ENCODE measurements at places on chromosomes 7 and 10.

GRCh38 chr10:91339729-91340128 lies 70.4 kb upstream of the HECTD2 start:
- DNase-seq, result peak; percentile 10

DNA sequence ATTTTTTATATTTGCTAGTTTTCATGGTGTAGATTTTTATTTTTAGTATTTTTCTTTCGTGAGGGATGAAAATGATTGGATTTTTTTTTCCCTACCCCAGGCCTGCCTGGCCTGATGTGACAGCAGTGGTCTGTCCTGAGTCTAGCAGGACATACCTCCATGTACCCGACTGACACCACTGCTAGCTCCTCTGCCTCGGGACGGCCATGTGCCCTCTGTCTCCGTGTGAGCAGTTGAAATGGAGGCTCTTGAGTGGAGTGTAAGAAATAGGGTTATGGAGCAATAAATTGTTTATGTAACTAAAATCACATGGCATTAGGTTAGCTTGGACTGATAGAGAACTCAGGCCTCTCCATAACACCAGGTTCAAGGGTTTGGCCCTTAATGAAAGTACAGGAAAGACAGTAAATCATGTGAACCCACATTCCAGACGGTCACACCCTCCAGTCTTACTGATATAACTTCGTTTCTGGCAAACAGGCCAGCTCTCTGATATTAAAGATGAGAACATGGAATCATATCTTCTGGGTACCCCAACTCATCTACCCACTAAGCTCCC lies 734.1 kb downstream of the KCNMA1 start:
- DNase-seq, result no peak

GRCh38 chr7:16348251-16348650 lies 73.1 kb downstream of the CRPPA start:
- DNase-seq, result no peak

- DNase-seq, result no peak
Measured at GRCh38 chr7:92253251-92253650, 7.5 kb downstream of the ANKIB1 start.

DNA sequence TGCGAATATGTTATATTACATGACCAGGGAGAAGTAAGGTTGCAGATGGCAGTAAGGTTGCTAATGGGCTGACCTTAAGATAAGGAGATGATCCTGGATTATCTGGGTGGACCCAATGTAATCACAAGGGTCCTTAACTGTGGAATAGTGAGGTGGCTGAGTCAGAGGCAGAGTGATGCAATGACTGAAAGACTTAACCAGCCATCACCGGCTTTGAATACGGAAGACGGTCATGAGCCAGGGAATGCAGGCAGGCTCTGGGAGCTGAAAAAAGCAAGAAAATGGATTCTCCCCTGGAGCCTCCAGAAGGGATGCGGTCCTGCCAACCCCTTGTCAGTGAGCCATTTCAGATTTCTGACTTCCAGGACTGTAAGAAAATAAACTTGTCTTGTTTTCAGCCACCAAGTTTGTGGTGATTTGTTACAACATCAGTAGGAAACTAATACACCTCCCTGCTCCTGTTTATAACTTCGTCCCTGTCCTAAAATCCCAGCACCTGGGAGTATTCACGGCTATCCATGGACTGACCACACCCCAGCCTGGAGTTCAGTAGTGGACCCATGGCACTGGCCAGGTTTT lies 4.6 kb upstream of the C10orf95 start:
- DNase-seq, result no peak

DNA sequence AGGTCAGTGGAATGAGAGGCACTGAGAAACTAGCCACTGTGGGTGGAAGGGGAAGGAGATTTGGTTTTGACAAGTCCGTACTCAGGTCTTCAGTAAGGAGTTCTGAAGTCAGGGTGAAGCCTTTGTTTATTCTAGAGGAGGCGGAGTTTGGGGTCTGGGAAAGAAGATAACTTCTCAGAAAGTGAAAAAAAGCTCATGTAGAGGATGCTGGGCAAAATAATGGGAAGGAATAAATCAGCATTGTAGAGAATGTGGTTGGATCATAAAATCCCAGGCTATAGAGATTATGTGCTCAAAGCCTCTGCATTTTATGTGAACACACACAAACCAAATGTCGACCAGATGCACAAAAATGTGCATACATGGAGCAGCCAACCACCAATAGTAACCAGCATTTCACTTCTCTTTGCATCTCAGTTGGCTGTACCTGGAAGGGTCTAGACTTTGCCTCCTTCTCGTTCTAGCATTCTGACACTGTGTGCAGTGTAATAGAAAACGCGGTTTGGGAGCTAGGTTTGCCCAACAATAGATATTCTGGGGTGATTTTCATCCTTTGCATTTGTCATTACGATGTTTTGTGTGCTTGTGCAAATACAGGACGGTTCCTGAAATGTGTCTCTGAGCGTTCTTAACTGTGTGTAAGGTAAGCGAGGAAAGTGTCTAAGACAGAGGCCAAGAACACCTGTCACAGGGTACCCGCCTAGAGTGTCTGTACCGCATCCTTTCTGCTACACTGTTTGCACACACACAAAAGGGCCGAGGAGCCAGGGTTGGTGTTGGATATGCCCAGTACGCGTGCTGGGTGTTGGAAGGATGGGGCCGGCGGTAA lies 603 bp upstream of the HECW1 start:
- no peak for DNase-seq

DNA sequence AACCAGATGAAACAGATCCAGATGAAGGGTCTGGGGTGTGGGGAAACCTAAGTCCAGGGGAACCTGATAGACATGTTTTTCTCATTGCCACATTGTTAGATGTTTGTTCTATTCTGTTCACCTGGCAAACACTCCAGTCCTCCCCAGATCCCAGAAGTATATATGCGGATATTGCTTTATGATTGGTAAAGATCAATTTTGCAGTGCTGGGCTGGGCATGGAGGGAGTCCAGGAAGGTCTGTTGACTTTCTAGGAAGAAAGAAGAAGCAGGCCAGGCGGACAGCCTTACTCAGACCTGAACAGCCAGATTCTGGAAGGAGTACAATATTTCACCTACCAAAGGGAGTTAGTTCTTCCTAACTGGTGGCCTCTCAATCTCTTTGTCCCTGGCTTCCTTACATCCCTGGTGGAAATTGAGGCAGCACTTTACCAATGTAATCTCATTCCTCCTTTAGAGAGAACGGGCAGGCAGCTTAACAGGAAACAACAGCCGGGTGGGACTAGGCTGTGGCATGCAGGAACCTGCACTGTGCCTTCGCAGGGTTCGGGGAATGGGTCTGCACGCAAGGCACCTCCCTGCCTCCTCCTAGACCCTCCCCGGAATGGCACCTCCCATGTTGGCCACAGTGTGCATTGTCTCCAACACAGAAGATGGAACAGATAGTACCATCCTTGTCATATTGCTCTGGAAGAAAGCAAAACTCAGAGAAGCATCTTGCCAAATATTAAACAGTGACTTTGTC lies 930 bp downstream of the GIMAP6 start:
- DNase-seq, result peak; percentile 71

GRCh38 chr10:29737074-29737593 lies 102.4 kb upstream of the SVIL start:
- DNase-seq, result no peak

DNA sequence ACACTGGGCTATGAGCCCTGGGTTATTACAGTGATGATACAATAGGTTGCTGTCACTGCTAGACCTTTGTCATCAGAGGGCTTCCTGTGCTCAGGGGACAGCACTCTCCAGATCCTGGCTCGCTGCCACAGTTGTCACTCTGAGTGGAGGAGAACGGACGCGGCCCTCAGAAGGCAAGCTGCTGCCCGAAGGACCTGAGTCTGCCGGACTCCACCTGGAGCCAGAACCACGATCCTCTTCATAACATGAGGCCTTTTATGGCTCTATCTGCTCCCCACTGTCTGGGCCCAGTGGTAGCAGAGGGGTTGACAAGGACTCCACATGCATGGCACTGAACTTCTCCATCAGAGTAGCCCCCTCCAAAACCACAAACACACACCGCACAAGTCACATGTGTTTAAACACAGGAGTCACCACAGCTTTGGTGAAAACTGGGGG lies 94.7 kb upstream of the EFCAB10 start:
- DNase-seq, result peak; percentile 89

- DNase-seq, result peak; percentile 83
Measured at GRCh38 chr10:97210543-97210960, 24.8 kb upstream of the SLIT1 start.

DNA sequence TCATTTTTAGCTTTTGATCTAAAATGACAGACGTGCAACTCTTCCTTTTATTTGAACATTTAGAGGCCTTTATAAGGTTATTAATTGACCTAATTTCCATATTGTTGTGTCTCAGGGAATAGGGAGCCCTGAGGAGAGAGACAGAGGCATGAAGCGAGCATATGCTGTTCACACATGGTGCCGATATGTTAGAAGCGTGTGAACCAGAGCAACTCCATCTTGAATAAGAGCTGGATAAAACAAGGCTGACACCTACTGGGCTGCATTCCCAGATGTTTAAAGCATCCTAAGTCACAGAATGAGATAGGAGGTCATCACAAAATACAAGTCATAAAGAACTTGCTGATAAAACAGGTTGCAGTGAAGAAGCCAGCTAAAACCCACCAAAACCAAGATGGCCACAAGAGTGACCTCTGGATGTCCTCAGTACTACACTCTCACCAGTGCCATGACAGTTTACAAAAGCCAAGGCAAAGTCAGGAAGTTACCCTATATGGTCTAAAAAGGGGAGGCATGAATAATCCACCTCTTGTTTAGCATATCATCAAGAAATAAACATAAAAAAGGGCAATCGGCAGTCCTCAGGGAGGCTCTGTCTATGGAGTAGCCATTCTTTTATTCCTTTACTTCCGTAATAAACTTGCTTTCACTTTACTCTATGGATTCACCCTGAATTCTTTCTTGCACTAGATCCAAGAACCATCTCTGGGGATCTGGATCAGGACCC lies 80.1 kb downstream of the SEC61G start:
- no peak for DNase-seq

DNA sequence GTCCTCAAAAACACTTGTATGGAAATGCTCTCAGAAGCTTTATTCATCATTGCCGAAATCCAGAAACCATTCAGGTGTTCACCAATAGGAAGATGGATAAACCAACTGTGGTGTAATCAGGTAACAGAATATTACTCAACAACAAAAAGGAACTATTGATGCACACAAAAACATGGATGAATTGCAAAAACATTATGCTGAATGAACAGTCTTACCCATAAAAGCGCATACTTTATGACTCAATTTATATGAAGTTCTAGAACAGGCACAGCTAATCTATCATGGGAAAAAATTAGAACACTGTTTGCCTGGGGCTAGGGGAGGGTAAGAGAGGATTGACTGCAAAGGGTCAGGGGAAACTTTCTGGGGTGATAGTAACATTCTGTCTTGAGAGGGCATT lies 26.9 kb upstream of the GSAP start:
- DNase-seq, result no peak

DNA sequence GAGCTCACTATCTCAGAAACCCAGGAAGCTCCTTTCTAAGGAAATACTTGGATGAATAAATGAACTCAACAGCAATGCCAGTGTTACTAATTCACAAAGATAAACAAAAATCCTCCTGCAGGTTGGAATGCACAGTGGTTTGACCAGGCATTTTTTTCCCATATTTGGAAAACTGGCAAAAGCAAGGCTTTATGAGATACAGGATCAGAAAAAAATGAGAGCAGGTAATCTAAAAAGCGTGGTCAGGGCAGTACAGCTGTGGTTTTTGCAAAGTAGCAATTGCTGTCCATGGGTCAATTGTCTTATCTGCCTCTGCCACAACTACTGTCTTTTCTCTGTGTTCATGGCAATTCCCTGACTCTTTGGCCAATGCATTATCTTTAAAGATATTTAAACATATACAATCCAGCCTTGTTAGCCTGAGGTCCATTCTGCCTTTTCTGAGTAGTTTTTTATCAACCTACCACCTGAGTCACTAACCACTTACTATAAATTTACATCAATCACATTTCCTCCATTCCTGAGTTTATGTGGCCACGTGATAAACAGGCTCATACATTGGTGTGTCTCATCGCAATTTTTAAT lies 564.5 kb upstream of the IGFBP3 start:
- DNase-seq, result no peak

- peak; percentile 38 for DNase-seq
Measured at GRCh38 chr7:4683043-4683883, 1.2 kb downstream of the FOXK1 start.

- DNase-seq, result no peak
Measured at GRCh38 chr7:28024786-28025334, 155.7 kb downstream of the JAZF1 start.

DNA sequence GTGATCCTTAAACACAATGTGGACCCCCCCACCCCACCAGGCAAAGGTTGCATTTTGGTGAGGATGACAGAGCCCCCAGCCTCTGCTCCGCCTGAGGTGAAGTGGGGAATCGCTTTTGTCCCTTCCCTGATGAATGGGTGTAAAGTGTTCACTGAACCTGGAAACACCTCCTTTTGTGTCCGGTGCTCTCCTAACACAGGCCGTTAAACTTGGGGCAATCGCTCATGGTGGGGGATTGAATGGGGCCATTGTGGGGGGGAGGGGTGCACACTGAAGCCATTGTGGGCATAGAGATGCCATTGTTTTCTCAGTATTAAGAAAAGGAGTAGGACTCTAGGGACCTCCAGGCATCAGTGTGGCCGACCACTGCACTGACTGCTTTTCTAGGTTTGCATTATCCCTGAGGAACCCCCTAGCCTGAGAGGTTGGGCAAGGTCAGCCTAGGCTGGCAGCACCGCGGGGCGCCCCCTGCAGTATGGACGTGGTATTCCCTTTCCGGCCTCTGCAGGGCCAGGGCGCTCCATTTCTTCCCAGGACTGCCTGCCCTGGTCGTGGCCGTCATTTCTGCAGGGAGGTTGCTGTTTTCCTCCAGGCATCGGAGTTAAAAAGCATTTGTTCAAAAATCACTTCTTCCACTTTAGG lies 158.3 kb downstream of the TCF7L2 start:
- peak; percentile 39 for DNase-seq

GRCh38 chr10:92970301-92971070 lies 90.1 kb upstream of the CYP26C1 start:
- no peak for DNase-seq

DNA sequence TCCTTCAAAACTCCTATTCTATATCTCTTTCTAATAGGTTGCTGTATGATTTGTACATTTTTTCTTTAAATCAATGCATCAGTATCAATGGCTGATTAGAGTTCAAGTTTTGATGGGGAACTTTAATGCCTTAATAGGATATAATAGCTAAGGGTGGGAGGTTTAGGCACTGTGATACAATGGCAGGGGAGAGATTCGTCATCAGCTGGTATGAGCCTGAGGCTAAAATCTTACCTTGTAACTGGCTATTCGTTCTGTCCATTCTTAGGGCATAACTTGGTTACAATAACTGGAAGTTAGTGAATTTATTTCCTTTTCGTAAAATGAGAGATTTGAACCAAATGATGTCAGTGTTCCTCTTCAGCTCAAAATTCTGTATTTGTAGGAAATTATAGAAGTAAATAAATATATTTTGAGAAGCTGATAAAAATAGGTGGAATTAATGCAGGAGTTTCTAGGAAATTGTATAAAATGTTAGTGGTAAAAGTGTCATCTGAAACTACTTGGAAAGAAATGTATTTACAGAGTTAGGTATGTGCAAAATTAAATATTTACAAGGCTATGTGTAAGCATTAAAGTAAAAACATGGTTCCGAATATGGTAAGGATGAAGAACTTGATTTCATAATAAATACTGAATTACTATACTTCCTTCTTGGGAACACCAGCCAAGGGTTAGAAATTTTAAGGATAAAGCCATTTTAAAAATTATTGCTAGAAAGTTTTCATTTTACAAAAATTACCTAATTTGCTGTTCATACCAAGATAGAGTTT lies 27.5 kb upstream of the NAMPT start:
- no peak for DNase-seq
